Lower leg skin (tissue), 4 donors: ENCODE measurements at places on chromosomes 4 and X. TPM values are rescaled to one million over a fixed set of nuclear protein-coding genes. Genes with fewer than 3 reads are reported as not detected.

- DNase-seq, result no peak
These were observed 97.3 kb downstream of the RS1 start for GRCh38 chrX:18574591-18574990.

DNA sequence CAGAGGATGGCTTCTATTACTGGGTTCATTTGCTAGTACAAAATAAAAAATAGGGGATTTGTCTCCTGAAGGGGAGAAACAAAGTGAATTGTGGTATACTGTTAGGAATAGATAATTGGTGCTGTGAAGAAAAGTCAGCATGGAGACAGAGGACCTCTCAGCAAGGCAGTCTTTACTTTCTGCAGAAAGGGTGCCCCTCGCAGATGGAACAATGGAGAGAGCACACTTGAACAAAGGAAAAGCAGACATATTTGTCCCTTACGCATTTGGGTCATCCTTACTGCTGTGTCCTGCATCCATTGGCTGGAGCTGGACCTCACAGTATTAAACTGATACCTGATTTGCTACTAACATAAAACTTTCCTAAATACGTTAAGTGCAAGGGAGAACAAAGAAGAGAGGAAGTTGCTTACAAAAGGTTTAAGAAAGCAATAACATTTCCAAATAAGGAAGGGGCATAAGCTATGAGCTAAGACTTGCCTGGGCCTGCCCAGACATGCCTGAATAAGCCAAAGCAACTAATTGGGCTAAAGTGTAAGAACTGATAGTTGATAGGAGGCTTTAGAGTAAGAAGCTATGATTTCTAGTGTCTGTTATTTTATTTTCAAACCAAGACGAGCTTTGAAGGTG lies 83.8 kb downstream of the CCKAR start:
- no peak for DNase-seq

GRCh38 chr4:153273751-153274150 lies 69.5 kb downstream of the TRIM2 start:
- no peak for DNase-seq

DNA sequence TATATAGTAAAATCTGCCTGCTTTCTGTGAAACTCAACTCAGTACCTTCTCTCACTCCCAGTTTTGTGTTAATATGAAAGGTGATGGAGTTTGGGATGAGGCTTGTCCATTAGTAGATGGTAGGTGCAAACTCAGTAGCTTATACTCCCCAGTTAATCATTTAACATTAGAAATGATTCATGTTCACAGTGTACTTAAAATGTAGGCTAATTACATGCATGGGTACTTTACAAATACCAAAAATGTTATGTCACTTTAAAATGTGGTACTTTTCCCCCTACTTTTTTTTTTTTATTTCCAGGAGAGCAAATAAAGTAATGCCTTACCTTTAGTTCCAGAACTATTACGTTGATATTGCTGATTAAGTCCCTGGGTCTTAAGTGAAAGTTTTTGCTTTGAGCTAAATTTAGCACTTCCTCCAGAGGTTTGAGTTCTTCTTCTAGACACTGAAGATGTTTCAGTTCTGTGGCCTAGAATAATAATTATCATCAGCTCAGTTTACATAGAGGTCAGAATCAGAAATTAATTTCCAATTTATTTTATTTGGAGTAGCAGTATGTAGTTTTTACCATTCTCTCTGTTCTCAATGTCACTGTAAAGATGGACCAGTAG lies 3.0 kb downstream of the IL2 start:
- no peak for DNase-seq

- DNase-seq, result no peak
These were observed 163.9 kb upstream of the ADGRL3 start for GRCh38 chr4:61036071-61036684.

DNA sequence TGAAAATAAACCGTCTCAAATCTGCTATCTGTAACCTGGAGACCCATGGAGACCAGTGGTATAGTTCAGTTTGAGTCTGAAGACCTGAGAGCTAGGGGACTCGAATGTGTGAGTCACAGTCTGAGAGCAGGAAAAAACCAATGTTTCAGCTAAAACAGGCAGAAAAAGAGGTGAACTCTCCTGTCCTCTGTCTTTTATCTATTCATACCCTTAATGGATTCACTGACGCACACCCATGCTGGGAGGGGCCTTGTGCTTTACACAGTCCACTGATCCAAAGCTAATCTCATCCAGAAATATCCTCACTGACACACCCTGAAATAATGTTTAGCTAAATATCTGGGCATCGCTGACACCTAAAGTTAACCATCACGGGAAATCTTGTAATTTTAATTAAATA lies 297.9 kb downstream of the GPM6A start:
- DNase-seq, result no peak

DNA sequence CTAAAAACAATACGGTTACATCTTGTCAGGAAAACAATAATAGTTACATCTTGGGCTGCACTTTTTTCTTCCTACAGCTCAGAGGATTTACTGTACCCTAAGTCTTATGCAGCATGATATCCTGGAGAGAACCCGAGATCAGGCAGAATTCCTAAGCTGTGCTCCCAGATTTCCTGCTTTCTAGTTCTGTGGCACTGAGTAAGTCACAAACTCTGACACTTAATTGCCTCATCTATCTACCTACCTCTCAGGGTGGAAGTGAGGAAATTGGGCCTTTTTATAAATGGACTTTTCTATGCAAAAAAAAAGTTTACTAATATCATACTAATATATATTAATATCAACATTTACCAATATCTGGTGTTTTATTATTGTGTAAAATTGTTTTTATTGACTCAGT lies 438.5 kb downstream of the INPP4B start:
- no peak for DNase-seq

DNA sequence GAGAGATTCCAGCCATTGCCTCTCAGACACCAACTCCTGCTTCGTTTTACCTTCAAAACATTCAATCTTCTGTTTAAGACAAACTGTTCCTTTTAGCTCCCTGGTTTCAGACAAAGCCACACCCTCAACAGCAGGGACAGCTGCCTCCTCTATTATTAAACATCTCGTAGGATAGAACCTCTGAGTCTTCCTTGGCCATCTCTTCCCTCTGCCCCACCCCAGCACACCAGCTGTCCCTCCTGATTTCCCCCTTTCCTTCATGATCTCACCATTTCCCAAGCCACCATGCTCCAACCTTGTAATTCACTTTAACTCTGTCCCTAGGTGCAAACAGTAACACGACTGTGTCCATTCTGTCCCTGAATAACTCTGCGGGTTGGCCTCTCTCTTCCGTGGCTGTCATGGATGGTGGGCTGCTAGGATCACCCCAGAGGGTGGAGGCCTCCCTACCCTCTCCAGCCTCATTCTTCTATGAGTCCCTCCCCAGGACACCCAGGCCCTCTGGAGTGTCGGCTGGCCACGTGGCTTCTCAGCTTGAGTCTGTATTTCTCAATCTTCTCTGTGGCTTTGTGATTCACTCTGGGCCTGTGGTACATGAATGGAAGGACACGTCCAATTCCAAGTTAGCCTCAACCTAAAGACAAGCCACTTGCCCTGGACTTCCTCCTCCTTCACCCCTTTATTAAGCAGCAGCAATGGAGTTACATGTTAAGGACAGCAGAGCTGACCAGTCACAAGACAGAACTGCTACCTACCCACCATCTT lies 349.9 kb downstream of the FBXW7 start:
- no peak for DNase-seq

- no peak for DNase-seq
These were observed 74.3 kb downstream of the FRAS1 start for GRCh38 chr4:78131403-78131802.

- DNase-seq, result no peak
These were observed 35.9 kb upstream of the LRAT start for GRCh38 chr4:154707877-154708276.

GRCh38 chrX:4225086-4225485 lies 511.6 kb upstream of the PRKX start:
- DNase-seq, result no peak

GRCh38 chrX:53188763-53189162 lies 36.2 kb downstream of the KDM5C start:
- DNase-seq, result no peak

DNA sequence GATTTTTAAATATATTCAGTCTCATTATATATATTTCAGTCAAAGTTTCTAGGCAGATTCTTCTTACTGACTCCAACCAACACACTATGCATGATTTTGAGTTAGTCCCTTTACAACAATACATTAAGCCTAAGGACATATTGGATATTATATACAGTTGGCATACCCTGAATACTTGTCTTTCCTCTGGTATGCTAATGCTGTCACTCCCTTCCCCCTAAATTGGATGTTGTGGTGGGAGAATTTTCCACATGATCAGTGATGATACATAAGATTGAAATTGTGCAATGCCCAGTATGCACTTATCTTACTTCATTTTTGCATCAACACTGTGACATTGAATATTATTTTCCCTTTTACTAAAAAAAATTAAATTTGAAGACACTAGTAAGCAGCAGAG lies 935.2 kb downstream of the PCDH7 start:
- no peak for DNase-seq

DNA sequence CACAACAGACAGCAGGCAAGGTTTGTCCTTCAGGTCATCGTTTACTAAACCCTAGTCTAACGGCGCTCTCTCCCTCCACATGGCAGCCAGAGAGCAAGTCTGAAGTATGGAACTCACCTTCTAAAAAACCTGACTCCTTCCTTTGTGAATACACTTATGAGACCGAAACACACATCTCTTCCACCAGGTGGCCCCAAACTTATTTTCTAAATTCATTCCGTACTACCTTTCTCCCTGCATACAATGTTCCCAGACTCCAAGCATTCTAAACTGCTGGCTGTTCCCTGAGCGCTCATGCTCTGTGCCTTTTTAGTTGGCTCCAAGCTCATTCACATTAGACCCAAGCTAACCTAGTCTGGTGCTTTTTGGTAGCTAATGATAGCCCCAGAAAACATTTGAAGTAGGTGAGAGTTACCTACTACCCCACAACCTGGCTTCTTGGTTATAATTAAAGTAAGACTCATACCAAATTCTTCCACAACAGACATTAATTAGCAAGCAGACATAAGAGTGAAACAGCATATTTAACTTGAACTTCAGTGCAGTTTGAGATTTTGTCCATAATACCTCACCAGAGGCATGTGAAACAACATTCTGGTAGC lies 67.6 kb upstream of the DCLK2 start:
- no peak for DNase-seq

GRCh38 chr4:148514581-148514980 lies 72.4 kb upstream of the NR3C2 start:
- no peak for DNase-seq

DNA sequence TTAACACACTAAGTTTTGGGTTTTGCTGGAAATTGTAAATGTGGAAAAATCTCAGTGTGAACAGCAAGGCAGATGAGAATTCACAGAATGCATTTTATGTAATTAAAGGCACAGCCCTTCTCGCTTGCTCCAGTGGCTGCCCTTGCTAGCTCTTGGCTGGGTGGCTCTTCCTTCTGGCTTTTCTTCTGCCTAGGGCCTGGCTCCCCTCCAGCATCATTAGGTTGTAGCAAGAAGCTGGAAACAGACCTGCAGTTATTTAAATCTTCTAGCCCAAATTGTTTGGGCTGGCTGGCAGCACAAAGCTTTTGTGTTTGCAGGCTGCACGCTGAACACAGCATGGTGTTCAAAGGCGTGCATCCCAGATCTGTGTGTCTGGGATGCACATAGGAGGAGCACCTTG lies 56.5 kb downstream of the LIMCH1 start:
- DNase-seq, result no peak

GRCh38 chrX:116278826-116279225 lies 108.3 kb downstream of the AGTR2 start:
- DNase-seq, result no peak

- DNase-seq, result no peak
These were observed 2521.4 kb downstream of the ARAP2 start for GRCh38 chr4:33722800-33723516.

- DNase-seq, result no peak
These were observed 85.7 kb upstream of the ITM2A start for GRCh38 chrX:79452881-79453280.

DNA sequence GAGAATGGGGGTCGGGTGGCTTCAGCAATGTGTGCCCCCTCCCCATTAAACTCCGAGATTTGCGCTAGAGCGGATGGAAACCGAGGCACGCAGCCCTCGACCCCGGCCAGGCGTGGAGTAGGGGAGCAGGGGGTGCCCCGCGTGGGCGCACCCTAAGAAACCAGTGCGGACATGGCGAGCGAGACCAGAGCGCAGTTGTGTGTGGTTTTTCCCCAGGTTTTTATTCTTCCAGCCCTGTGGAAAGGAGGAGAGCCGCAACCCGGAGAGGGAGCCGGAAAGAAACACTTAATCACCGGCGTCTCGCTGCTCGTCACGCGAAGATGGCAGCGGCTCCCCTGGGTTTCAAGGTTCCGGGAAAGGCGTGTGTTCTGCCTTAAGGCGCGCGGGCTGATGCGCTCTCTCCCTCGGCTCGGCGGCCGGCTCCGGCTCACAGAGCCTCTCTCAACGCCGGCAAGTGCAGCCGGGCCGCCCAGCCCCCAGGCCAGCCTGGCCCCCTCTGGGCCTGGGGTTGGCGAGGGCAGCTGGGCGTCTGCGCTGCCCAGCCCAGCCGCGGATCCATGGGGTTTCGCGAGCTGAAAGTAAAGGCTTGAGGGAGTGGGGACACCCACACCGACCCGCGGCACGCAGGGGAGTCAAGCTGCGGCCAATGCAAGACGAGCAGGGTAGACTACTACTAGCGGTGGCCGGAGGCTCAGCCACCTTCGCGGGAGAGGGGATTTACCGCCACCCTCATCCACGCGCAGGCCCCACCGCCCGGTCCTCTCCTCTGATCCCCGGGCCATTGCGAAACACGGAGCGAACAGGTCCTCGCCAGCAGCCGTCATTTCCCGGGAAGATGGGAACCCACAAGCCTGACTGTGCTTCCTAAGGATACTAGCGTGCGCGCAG lies 74.0 kb upstream of the BCOR start:
- DNase-seq, result peak; percentile 92

GRCh38 chr4:188372829-188373228 lies 233.6 kb downstream of the TRIML1 start:
- DNase-seq, result no peak

Gene GPRASP3
- total RNA-seq, result 3.5 TPM

Gene NDNF
- 4.7 TPM for total RNA-seq

Gene H2BW2
- not detected for total RNA-seq

Gene NALF2
- 0.19 TPM for total RNA-seq

Gene NKRF
- total RNA-seq, result 9.8 TPM
